Tibial nerve (tissue), 4 donors: ENCODE measurements at places on chromosomes 3 and 15. TPM values are rescaled to one million over a fixed set of nuclear protein-coding genes. Genes with fewer than 3 reads are reported as not detected.

DPPA2 gene
- not detected for total RNA-seq

STAB1 gene
- total RNA-seq = 269 TPM

CADPS gene
- not detected for total RNA-seq

CCDC54 gene
- total RNA-seq = not detected

TRH gene
- not detected for total RNA-seq

LRRC34 gene
- 4.2 TPM for total RNA-seq

NPRL2 gene
- 31.2 TPM for total RNA-seq

TEX9 gene
- 6.9 TPM for total RNA-seq

PLA2G4D gene
- total RNA-seq = not detected

SLITRK3 gene
- not detected for total RNA-seq

SERPINI2 gene
- total RNA-seq = not detected

SMCO1 gene
- total RNA-seq = not detected

PHC3 gene
- 102 TPM for total RNA-seq

LHFPL4 gene
- total RNA-seq = not detected

AADACL2 gene
- total RNA-seq = 0.21 TPM

SPINK8 gene
- not detected for total RNA-seq

ZNF660 gene
- total RNA-seq = 3.7 TPM

DLEC1 gene
- 6.9 TPM for total RNA-seq

KPNA1 gene
- 46.5 TPM for total RNA-seq

C3orf80 gene
- 1.8 TPM for total RNA-seq

STIMATE gene
- total RNA-seq = 51.8 TPM

GASK1A gene
- total RNA-seq = 55.3 TPM

TICRR gene
- total RNA-seq = 0.60 TPM

GRAMD2A gene
- total RNA-seq = 1.7 TPM

ZNF501 gene
- 8.3 TPM for total RNA-seq

GABRB3 gene
- 1.2 TPM for total RNA-seq

CLDN16 gene
- not detected for total RNA-seq

LRRC57 gene
- 29.5 TPM for total RNA-seq

HCN4 gene
- total RNA-seq = not detected

MFN1 gene
- 20.0 TPM for total RNA-seq

BLM gene
- 0.66 TPM for total RNA-seq

ZNF502 gene
- total RNA-seq = 3.7 TPM
